ENCODE measurements at places on chromosomes 6 and 20. TPM values are rescaled to one million over a fixed set of nuclear protein-coding genes. Genes with fewer than 3 reads are reported as not detected.

Gene DPPA5
- polyA plus RNA-seq, result not detected

Gene LPIN3
- 84.1 TPM for polyA plus RNA-seq

Gene SLC17A3
- polyA plus RNA-seq, result not detected

Gene FOXC1
- polyA plus RNA-seq, result 1.5 TPM

Gene SSTR4
- not detected for polyA plus RNA-seq

Gene C20orf202
- 0.33 TPM for polyA plus RNA-seq

Gene KCNK17
- polyA plus RNA-seq, result 0.24 TPM

Gene CFAP206
- 0.04 TPM for polyA plus RNA-seq
